ENCODE measurements at places on chromosomes 7 and 10.
A peak's percentile ranks its signal among the peaks of the same experiment; 100 is the strongest.

DNA sequence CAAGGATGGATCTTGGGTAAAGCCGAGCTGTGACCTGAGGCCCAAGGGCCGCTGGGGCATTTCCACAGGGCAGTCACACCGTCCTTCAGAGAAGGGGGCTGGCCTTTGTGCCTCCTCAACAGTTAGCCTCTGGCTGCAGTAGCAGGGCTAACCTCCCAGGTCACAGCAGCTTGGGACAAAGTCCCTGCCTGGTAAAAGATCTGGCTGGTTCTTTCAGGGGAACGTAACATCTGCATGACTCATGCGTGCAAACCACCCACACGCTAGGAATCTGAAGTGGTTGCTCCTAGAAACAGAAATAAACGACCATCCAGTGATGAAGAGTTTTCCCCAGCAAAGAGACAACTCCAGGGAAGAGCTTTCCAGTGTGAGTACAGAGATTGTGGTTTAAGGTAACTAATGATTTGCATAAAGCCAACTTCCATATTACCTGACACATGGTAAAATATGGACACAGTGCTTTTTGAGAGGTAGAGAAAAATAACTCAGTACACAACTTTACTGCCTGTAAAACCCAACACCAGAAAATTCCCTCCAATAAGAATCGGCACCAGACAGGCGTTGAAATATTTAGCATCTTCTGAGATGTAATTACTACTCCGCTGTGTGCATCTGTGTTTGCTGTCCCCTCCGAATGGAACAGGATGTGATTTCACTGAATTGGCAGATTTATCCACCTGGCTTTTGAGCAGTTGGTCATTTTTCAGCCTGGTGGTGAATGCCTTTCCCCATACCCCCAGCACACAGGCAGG, 84.9 kb upstream of the ADRB1 start:
- peak; percentile 54 for DNase-seq

DNA sequence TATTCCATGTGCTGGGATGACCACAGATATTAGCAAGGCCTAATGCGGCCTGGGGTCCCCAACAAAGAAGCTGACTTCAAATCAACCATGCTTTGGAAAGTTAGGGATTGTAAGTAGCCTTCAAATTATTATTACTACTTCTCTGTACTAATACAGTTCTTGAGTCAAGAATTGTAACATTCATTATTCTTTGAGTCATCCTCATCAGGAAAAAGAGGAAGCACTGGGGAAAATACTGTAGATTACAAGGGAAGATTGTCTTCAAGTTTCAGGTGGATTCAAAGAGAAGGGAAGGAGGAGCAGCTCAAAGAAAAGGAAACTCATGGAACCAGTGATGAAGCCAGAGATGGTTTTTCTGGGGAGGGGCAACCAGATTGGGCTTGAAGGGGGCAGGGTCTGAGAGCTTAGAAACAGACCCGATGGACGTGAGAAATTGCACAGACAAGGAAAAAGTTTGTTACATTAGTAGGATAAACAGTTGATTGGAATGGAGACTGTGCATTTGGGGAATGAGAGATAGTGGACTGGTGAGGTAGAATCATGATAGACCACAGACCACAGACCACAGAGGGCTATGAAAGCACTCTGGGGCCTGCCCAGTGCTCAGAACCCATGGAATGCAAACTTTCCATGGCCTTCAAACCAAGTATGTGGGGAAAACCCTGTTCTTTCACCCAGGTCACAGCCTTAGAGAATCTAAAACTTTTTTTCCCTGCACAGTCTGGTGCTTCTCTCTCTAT, 209.9 kb downstream of the ZNF365 start:
- DNase-seq = peak; percentile 50

- DNase-seq = no peak
Measured at GRCh38 chr7:143413123-143413522, 4.5 kb upstream of the EPHA1 start.

DNA sequence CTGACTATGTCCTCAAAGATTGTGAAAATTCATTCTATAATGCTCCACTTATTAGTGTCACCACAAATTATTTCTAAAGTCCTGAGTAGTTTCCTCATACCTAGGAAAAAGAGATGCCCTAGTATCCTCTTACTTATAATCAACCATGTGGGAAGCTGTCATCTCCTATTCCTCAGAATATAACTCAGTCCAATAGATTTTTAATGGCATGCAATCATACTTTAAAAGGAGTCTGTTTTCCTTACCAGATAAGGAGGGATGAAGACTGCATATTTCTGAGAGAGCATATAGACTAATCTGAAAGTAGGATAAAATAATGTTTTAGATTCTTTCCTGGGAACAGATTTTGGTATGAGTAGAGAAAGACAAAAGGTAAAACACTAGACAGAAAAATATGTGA, 727.7 kb upstream of the GRM3 start:
- no peak for DNase-seq

GRCh38 chr7:81944058-81944457, 174.2 kb upstream of the HGF start:
- no peak for DNase-seq

GRCh38 chr7:46007990-46008643, 87.0 kb upstream of the IGFBP3 start:
- DNase-seq = no peak

DNA sequence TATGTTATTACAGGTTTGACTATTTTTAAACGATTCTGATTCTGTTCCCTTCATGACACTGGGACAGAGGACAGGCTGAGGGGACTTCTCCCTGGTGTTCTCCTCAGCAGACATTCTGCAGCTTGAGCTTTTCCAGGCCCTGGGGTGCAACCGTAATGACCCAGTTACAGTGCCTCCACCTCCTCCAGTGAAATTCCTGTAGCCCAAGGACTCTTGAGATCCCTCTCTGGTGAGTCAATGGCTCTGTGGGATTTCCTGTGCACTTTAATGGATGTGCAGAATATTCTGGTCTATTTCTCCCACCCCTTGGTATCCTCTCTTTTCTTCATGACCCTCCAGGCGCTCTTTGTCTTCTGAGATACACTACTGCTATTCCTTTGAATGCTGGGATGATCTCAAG, 319.3 kb downstream of the INHBA start:
- DNase-seq = no peak

GRCh38 chr7:31049005-31049765, 2.9 kb upstream of the ADCYAP1R1 start:
- no peak for DNase-seq

DNA sequence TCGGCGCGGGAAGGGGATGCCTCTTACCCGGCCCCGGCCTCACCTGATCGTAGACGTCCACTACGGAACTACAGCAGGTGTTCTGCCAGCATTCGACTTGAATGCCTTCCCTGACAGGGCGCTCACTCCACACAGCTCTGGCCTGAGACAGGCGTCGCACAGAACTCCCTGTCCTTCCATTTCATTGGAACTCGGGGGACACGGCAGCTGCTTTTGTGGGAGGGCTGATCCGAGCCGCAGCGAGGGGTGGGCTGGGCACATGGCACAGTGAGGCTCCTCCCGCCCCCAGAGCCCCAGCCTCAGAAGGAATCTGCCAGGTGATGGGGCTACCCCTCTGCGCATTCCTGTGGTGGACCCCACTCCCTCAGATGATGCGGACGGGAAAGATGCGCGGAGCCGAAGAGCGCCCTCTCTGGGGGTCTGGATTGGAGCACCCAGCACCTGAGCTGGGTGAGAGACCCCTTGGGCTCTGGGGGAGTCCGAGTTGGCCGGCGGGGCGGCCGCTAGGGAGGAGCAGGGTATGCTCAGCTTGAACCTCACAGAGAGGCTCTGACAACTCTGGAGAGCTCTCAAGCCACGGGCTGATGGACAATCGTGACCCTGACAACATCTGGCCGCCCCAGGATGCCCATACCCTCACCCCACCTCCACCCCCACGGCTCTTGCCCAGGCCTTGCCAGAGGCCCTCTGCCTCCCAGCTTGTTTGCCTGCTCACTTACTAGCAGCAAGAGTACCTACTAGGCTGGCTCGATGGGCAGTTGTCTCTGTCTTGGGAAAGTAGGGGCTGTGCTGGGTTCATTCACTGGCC, 36.6 kb downstream of the RASGEF1A start:
- DNase-seq = no peak

- no peak for DNase-seq
Measured at GRCh38 chr10:92530421-92530820, 43.5 kb downstream of the IDE start.

DNA sequence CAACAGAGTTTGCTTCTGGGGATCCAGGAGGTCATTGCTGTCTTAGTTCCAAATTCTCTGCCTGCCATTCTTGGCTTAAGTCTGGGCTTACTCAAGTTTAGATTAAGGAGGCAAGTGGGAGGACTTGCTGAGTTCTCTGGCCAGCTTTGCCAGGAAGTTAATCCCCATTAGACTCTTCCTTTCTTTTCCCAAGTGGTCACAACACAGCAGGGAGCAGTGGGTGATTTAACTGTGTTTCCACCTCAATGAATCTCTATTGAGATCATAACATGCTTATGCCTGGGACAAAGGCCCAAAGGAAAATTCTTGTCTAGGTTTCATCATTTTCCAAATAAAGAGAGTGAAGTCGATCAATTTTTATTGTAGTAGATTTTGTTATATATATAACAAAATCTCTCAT, 1159.6 kb downstream of the SORCS3 start:
- no peak for DNase-seq

GRCh38 chr10:125152450-125153368, 7.7 kb downstream of the CTBP2 start:
- no peak for DNase-seq

Data from suppressor macrophage treated with lipopolysaccharide for 4 hours (primary cell).